ENCODE measurements at places on chromosomes 7 and 10.
A peak's percentile ranks its signal among the peaks of the same experiment; 100 is the strongest.

- no peak for DNase-seq
These were observed 25.4 kb upstream of the ST8SIA6 start for GRCh38 chr10:17479822-17480221.

- no peak for DNase-seq
These were observed 378.4 kb upstream of the PFKP start for GRCh38 chr10:2688958-2689357.

GRCh38 chr10:131982185-131982756, 548 bp upstream of the BNIP3 start:
- no peak for DNase-seq

DNA sequence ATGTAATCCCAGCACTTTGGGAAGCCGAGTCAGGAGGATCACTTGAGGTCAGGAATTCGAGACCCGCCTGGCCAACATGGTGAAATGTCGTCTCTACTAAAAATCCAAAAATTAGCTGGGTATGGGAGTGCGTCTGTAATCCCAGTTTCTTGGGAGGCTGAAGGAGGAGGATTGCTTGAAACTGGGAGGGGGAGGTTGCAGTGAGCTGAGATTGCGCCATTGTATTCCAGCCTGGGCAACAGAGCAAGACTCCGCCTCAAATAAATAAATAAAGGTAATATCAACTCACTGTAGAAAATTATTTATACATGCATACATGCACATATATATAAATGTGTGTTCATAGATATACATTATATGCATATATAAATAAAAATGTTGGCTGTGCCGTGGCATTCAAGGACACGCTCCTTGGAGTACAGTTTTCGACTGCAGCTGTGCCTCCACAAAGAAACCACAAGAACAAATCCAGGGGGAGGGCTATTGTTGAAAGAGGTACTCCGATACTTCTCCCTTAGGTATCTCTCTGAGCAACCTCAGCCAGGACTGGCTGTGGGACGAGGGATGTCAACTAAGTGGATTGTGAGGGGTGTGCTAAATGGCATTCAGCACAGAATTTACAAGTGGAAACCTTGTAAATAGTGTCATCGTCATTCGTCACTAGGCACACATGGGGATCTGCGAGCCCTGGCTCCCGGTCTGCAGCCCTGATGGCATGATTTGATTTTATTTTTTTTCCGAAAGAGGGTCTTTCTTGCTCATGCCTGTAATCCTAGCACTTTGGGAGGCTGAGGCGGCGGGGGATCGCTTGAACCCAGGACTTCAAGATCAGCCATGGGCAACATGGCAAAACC, 49.3 kb downstream of the HIP1 start:
- DNase-seq, result no peak

GRCh38 chr10:9634466-9634865, 1383.2 kb upstream of the CELF2 start:
- no peak for DNase-seq

DNA sequence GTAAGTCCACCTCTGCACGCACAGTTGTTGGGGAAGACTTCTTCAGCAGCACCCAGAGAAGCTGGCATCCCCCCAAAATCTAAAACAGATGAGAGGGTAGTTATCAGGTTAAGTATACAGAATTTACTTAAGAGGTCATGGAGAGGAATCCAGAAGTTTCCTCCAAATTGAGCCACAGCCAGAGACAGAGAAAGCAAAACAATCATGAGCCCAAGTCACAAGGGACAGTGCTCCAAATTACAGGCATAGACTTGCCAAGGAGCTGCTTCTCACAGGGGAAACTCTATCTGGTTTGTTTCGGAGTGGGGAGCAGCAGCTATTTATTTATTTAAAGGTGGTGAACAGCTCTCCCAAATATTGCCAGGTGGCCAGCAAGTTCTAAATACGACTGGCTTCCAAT, 308.4 kb downstream of the SKIDA1 start:
- no peak for DNase-seq

- no peak for DNase-seq
These were observed 78.2 kb upstream of the NPS start for GRCh38 chr10:127470911-127471310.

DNA sequence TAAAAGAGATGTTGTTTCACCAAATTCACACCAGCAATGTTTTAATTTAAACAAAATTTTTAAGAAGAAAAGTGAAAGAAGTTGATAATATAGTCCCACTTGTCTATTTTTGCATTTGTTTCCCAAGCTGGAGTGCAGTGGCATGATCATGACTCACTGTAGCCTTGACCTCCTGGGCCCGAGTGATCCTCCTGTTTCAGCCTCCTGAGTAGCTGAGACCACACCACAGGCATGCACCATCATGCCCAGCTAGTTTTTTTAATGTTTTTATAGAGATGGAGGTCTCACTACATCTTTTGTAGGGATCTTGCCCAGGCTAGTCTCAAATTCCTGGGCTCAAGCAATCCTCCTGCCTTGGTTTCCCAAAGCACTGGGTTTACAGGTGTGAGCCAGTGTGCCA, 14.1 kb upstream of the NDUFA5 start:
- no peak for DNase-seq

- DNase-seq, result no peak
These were observed 4.5 kb downstream of the AKR1E2 start for GRCh38 chr10:4830551-4830950.

DNA sequence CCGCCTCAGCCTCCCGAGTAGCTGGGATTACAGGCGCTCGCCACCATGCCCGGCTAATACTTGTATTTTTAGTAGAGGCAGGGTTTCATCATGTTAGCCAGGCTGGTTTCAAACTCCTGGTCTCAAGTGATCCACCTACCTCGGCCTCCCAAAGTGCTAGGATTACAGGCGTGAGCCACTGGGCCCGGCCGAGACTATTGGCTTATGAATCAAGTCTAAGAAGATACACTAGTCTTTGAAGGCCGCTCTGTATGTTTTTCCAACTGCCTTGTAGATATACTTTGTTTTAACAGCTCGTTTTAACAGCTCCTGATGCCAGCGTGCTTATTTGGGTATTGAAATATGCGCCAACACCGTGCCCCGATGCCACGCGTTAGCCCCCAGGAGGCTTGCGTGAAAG, 136.4 kb upstream of the SH2B2 start:
- DNase-seq, result no peak

GRCh38 chr10:62961951-62962523, 145.9 kb upstream of the EGR2 start:
- DNase-seq, result no peak

GRCh38 chr7:148940702-148941597, 56.9 kb upstream of the EZH2 start:
- peak; percentile 61 for DNase-seq

DNA sequence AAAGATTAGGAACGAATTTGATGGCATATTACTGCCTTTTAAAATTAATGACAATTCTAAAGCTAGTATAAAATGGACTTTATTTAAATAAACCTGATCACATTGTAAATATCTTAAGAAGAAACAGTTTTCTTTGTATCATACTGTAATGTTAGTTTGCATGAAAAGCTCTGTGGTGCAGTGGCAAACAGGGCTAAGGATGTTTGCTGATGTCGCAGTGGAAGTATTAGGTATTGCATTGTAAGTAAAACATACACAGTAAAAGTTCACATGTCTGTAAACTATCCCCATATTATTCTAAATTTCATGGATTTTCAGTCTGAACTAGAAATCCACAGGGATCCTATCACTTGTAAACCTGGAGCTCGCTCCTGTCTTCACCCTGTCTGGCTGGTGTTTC, 252.6 kb upstream of the ZNF32 start:
- DNase-seq, result no peak

DNA sequence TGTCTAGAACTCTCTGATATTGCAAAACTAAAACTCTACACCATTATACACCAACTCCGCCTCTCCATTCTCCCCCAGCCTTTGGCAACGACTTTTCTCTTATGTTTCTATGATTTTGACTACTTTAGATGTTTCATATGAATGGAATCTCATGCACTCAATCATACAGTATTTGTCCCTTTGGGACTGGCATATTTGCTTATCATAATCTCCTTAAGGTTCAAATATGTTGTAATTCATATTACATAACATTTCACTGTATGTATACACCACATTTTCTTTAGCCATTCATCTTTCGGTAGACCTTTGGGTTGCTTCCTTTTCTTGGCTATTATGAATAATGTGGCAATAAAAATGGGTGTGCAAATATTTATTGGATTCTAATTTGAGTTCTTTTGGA, 164.4 kb downstream of the ARL4A start:
- no peak for DNase-seq

- DNase-seq, result peak; percentile 57
These were observed 759 bp downstream of the NUDT1 start for GRCh38 chr7:2242541-2243429.

GRCh38 chr7:24319209-24319608, 35.2 kb downstream of the NPY start:
- DNase-seq, result no peak

DNA sequence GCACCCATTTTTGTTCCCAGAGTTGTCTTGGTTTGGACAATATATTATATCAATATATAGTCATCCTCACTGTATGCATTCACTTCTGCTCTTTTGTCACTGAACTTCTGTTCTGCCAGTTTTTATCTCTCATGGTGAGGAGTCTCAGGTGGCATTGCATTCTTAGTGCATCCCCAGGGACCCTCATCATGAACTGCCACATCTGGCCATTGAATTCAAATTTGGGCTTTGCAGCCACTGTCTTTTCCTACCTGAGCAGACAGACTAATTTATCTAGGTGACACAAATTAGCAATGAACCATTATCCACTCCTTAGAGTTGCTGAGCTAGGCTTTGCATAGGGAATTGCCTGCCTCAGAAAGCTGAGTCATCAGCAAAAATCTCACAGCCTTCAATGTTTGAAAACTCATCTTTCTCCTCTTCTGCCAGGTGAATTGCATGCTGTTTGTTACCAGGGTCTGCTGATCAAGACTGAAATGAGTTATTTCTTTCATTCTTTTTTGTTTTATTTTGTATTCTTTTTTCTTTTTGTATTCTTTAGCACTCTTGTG, 316.8 kb upstream of the MTPN start:
- no peak for DNase-seq

- no peak for DNase-seq
These were observed 5.5 kb downstream of the NOC3L start for GRCh38 chr10:94357193-94357592.

- DNase-seq, result no peak
These were observed 99.8 kb upstream of the ZMIZ1 start for GRCh38 chr10:78968943-78969342.

Data from HuH-7.5 (cell line).